Osteocyte (in vitro differentiated cells): ENCODE measurements at places on chromosomes 5 and 9. TPM values are rescaled to one million over a fixed set of nuclear protein-coding genes. Genes with fewer than 3 reads are reported as not detected.

GRCh38 chr9:36798350-36799065 is 225.8 kb downstream of the MELK start:
- H3K27ac ChIP-seq = no peak overlapping the region
- no peak for DNase-seq
- H3K4me3 ChIP-seq = no peak overlapping the region
- no peaks in the 10 kb centered on the region for H3K36me3 ChIP-seq
- H3K4me1 ChIP-seq = peaks cover 2% of the 10 kb centered on the region

DNA sequence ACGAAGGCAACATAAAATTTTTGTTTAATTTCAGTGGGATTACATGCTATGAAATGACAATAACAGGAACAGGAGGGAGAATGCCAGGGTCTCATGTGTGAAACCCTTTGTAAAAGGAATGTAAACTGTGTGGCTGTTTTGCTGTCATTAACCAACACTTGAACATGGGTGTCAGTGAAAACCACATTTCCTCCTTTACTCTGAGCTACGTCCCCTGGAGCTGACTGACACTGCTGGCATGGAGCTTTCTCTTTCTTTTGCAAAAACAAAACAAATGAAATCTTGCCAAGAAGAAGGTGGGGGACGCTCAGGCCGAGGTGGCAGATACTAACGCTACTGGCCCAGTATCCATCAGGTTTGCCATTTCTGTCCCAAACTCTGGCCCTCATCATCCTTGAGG is 121.4 kb downstream of the DMRT2 start:
- no peak for DNase-seq
- no peaks in the 10 kb centered on the region for H3K27me3 ChIP-seq
- H3K4me3 ChIP-seq = no peak overlapping the region
- no peaks in the 10 kb centered on the region for H3K4me1 ChIP-seq
- no peak overlapping the region for H3K27ac ChIP-seq

The LMX1B gene
- 0.18 and 0.27 TPM in 2 replicates for total RNA-seq

The PCDHGB5 gene
- total RNA-seq = 0.97 and 1.3 TPM in 2 replicates

- DNase-seq = no peak
- H3K27me3 ChIP-seq = peaks cover 38% of the 10 kb centered on the region
- no peak overlapping the region for H3K4me3 ChIP-seq
- H3K36me3 ChIP-seq = no peaks in the 10 kb centered on the region
- no peak overlapping the region for H3K27ac ChIP-seq
- H3K4me1 ChIP-seq = no peaks in the 10 kb centered on the region
Observed at GRCh38 chr9:95551406-95551805, 34.6 kb upstream of the PTCH1 start.

The TRIM32 gene
- 33.8 and 38.9 TPM in 2 replicates for total RNA-seq

The TNC gene
- 75.1 and 81.8 TPM in 2 replicates for total RNA-seq

DNA sequence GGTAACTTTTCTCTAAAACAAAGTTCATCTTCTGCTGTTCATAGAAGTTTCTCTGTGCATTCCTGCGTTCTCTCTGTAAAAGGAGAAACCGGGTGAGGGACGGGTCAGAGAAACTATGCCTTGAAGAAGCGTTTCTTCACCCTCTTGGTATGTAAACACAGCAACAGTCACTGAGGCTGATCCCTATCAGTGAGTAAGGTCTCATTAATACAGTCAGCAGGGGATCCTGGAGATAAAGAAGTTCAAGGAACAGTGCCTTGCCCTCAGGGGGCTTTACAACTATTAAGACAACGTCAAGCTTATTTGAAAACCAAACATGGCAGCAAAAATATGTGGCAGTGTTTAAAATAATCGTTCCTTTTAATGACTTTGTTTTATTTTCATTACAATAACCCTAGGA is 202.9 kb upstream of the IL12B start:
- no peak overlapping the region for H3K4me3 ChIP-seq
- H3K4me1 ChIP-seq = peaks cover 7% of the 10 kb centered on the region
- H3K36me3 ChIP-seq = no peaks in the 10 kb centered on the region
- H3K27ac ChIP-seq = no peak overlapping the region
- peaks cover 12% of the 10 kb centered on the region for H3K27me3 ChIP-seq
- DNase-seq = no peak

- no peaks in the 10 kb centered on the region for H3K27me3 ChIP-seq
- no peak overlapping the region for H3K4me3 ChIP-seq
- peaks cover 63% of the 10 kb centered on the region for H3K4me1 ChIP-seq
Observed at GRCh38 chr5:132469380-132470009, 21.1 kb downstream of the IRF1 start.
